ENCODE measurements at places on chromosomes 3 and 15.

GRCh38 chr15:73926219-73927002 is at the start of gene LOXL1:
TSS of gene LOXL1 (plus strand) at chr15:73926462. CDS start at chr15:73926784, 322 bp downstream.
- no peak for DNase-seq

- DNase-seq, result no peak
Observed at GRCh38 chr3:98529856-98530459, 1.8 kb upstream of the GPR15 start.

DNA sequence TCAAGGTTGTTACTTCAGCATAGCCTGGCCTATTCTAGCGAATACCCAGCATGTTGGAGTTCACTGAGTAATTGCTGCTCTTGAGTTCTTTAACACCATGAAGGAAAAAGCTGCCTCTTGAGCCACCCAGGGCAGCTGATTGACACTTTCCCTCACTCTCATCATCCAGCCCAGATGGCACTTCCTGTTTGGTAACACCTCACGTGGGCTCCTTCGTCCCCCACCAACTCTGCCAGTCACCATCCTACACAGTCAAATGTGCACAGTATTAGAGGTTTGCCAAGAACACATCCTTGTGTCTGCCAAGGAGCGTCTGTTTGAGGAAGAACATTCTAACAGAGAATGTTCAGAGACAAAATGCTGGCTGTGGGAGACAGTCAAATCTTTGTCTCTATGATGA is 266.3 kb downstream of the RPLP1 start:
- DNase-seq, result peak; percentile 93

- peak; percentile 70 for DNase-seq
Observed at GRCh38 chr3:152742368-152743347, 92.3 kb upstream of the P2RY1 start.

DNA sequence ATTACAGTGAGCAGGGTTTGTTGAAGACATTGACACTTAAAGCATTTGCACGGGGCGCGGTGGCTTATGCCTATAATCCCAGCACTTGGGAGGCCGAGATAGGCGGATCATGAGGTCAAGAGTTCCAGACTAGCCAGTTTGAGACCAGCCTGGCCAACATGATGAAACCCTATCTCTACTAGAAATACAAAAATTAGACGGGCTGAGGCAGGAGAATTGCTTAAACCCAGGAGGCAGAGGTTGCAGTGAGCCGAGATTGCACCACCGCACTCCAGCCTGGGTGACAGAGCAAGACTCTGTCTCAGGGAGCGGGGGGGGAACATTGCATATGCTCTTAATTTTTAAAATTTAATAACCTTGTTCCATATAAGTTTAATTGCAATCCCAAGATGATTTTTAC is 11.9 kb downstream of the STT3B start:
- peak; percentile 54 for DNase-seq

DNA sequence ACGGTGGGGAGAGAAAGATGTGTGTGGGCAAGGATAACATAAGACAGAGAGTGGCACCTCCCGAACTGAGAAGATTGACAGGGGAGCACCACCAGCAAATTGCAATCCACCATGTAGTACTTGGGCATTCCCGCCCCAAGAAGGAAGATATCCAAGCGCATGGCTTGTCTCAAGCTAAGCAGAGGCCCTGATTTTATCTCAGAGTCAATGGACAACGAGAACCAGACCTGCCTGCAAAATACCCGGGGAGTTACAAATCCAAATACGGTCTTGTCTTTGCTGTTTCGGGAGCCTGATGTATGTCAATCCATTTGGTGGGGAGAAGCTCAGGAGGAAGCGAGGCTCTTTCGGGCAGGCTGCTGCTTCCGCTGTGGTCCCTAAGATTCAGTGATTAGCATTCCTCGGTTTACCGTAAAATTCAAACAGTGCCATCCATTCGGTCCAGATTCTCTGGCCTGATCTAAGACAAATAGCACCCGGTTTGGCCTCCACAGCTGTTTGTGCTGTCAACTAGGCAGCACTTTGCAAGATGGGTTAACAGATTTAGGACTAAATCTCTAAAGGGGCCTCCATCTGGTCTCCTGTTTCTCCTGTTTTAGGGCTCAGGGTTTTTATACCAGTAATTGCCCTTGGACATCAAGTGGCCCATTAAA is 97.7 kb upstream of the WNT5A start:
- DNase-seq, result no peak

- DNase-seq, result no peak
Observed at GRCh38 chr15:62447742-62448141, 282.7 kb upstream of the C2CD4B start.

GRCh38 chr3:82329300-82329699 is 567.9 kb upstream of the GBE1 start:
- no peak for DNase-seq

- no peak for DNase-seq
Observed at GRCh38 chr15:65904301-65904700, 35.0 kb downstream of the RAB11A start.

DNA sequence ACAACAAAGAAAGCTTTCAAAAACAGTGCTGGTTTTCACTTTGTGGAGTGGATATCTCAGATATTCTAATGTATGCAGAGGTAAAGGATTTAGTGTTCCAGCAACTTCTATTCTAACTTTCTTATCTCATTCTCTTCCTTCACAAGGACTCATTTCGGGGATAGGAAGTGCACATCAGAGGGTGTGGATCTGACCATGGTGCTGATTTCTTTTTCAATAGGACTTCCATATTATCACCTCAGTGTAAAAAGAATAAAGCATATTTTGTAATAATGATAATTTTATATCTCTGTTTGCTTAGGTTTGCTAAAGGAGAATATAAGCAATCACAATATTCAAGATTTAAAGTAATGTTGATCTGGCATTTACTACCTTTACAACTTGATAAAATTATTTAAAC is 12.5 kb upstream of the CADM2 start:
- DNase-seq, result no peak

GRCh38 chr3:133948131-133948810 is 52.6 kb upstream of the RAB6B start:
- no peak for DNase-seq

DNA sequence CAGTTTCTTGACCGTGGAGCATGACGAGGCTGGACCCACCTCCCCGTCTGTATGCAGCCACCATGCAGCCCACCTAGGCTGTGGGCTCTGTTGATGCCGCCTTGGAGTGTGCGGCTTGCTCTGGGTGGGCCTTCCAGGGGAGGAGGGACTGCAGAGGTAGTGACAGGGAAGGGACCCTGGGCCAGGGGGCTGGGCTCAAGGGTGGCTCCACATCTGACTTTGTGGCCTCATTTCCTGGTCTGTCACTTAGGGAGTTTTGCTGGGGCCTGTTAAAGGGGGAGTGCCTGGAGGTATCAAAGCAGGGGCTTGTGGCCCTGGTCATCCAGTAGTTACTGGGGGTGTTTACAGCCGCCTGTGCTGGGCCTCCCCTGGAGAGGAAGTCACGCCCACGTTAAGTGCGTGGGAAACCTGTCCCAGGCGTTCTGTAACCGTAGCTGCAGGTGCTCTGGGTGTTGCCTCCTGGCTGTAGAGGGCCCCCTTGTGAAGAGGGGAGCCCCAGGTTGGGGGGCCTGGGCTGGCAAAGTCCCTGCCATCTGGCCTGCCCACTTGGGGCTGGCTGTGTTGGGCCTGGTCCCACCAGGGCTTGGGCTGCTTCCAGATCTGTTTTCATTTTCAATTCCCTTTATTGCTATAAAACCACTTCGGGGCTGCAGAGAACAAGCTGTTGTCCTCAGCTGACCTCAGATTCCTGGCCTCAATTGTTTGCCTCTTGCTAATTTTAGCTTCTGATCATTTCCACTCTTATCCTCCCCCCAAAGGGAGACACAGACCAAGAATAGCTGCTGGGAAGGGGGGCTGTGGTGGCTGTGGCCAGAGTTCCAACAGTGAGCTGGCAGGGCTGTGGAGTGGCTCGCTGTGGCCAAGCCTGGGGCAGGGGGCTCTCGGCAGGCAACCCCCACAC is 26.5 kb downstream of the KLF13 start:
- peak; percentile 80 for DNase-seq

DNA sequence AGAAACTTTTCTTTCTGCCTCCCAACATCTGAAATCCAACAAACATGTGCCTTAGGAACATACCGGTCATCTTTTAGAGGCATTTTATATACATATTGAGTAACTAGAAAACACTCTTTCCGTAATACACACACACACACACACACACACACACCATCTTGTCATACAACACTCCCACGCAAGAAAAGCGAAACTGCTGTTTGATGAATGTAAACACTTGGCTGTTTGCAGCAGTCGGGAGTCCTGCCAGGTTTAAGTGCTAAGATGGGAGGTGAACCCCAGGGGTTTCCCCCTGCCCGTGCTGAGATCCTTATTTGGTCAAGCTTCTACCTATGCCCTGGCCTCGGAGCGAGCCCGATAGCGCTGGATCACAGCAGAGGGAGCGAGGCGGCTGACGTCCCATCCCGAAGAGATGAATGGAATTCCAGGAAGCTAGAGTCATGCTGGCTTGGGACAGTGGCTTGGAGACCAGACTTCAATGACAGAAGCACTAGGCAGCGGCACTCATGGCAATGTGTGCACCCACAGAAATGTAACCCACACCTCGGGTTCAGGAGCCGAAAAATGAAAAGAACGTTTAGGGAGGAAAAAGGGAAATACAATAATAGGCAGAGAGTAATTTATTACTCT is 1.3 kb upstream of the THBS1 start:
- peak; percentile 36 for DNase-seq

DNA sequence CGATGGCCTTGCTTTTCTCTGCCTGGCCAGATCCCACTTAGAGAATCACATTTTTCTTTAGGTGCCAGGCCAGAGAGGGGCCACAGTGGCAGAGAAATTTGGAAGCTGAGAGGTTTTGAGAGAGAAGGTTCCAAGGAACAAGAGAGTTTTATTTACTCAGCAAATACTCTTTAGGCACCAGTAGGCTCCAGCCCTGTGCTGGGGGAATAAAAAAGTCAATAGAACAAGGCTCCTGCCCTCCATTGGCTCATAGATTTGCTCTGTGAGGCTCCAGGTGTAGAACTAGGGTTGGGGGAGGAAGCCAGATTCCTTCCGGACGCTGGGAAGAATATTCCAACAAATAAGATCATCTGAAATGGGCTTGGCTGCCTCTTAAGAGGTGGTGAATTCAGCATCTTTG is 59.9 kb downstream of the ST8SIA2 start:
- DNase-seq, result no peak

- no peak for DNase-seq
Observed at GRCh38 chr15:57403017-57403416, 26.7 kb downstream of the CGNL1 start.

GRCh38 chr3:45957586-45957985 is 14.3 kb downstream of the CXCR6 start:
- no peak for DNase-seq

DNA sequence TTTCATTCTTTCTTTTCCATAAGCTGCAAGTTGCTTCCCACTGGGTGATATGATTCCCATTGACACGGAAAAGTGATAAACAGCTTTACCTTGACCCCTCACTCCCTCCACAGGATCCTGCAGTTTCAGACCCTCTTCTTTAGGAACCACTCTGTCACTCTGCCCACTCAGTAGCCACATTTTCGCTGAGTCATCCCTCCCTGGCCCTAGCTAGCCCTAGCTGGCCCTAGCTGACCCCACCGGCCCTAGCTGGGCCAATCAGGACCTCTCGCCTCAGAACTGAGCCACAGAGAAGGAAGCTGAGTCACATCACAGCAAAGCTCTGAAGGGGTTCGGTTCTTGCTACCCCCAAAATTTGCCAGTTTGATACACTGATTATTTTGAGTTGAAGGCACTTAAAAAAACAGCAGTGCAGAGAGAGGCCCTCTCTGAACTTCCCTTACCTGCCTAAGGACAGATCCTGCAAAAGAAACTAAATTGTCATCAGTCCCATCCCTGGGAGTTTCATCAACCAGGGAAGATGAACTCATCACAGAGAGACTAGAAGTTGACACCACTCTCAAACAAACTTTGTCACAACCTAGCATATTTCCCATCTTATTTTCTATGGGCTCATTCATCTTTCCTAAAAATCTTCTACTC is 233.5 kb upstream of the PROK2 start:
- peak; percentile 61 for DNase-seq

- DNase-seq, result no peak
Observed at GRCh38 chr3:155241579-155241978, 51.9 kb downstream of the STRIT1 start.

DNA sequence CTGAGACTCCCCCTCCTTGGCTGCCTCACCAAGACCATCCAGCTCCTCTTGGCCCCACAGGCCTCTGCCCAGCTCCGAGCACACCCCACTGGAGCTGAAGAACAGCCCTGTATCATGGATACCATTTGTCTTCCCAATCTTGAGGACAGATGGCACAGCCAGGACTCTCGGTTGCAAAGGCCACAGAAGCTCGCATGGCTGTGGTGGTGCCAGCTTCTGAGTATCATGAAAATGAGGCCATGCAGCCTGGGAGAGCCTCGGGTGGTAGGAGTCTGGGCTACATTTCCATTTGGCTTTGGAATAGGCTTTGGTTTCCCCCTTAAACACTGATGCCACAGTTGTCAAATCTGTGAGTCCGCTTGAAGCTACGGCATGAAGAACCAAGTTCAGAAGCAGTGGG is 106.6 kb downstream of the SEMA5B start:
- DNase-seq, result no peak

- no peak for DNase-seq
Observed at GRCh38 chr15:60557191-60557618, 78.3 kb upstream of the ICE2 start.

DNA sequence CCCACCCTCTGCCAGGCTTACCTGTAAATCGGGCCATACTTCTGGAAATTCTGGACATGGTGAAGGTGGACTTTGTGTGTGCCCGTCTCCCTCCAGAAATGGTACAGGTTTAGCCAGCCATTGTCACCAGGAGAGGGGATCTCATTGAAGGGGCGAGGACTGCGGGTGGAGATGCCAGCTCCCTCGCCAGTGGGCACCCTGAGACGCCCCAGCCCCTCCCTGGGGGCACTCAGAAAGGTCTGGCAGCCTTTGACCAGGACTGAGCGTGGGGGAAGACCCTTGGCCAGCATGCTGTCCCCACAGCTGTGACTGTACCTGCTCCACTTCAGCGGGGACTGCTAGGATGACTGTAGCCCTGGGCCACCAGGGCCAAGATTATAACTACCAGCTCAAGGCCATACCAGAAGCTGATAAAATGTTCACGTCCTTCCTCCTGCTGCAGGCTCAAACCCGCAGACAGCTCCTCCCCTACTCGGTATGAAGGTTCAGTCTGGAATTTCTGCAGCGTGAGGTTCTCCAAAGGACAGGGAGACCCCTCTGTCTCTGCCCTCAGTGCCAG is at the start of gene CYP11A1:
Gene CYP11A1 (minus strand): TSS at position 351 of the 559 bp plus-strand sequence. CDS start 61 bp downstream, at position 290.
- DNase-seq, result no peak

DNA sequence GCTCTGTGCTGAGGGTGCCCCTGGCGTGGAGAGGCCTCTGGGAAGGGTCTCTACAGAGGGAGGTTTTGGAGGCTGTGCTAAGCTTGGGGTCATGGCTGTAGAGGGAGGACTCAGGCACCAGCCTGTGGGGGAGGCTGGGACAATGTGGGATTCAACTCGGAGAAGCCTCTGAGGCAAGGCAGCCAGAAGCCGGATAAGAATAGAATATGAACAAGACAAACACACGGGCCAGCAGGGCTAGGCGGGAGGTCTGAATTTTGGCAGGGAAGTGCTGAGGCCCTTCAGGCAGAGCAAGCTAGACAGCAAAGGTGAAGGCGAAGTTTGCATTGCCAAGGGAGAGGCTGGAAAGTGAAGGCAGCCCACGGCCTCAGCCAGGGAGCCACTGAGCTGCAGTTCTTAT is 612.1 kb upstream of the NR2F2 start:
- DNase-seq, result no peak
